ENCODE measurements at places on chromosomes 1 and 21.

DNA sequence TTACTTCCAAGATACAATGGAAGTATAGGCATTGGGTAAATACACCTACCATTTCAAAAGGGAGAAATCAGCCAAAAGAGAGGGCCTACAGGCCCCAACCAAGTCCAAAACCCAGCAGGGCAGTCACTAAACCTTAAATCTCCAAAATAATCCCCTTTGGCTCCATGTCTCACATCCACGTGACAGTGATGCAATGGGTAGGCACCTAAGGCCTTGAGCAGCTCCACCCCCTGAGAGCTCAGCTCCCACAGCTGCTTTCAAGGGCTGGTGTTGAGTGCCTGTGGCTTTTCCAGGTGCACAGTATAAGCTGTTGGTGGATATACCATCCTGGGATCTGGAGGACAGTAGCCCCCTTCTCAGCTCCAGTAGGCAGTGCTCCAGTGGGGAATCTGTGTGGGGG lies 72.5 kb downstream of the UROD start:
- DNase-seq, result no peak

DNA sequence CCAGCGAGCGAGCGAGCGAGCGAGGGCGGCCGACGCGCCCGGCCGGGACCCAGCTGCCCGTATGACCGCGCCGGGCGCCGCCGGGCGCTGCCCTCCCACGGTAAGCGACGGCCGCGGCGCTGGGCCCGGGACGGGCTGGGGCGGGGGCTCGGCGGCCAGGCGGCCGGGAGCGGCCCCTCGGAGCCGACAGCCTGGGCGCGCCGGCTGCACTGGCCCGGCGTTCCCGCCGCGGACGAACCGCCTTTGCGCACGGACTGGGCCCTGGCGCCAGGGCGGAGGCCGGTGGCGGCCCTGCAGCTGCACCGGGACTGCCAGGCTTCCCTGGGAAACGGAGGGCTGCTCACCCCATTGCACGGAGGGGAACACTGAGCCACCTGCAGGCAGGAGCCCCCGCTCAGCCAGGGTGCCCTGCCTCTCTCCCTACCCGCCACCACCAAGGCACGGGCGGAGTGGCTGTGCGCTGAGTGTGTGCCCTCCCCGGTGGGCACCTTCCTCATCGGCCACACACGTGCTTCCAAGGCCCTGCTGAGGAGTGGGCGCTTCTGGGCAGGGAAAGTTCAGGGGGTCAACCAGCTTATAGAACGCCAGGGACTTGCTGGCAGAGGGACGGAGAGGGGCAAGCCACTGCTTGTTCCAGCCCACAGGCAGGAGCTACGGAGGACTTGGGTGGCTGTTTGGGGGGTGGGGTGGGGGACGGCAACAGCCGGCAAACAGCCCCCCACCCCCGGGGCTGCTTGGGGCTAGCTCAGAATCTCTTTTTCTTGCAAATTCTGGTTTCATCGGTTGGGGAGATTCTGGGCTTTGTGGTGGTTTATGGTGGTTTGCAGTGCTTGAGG lies 532 bp downstream of the CSF1 start:
- DNase-seq, result no peak

DNA sequence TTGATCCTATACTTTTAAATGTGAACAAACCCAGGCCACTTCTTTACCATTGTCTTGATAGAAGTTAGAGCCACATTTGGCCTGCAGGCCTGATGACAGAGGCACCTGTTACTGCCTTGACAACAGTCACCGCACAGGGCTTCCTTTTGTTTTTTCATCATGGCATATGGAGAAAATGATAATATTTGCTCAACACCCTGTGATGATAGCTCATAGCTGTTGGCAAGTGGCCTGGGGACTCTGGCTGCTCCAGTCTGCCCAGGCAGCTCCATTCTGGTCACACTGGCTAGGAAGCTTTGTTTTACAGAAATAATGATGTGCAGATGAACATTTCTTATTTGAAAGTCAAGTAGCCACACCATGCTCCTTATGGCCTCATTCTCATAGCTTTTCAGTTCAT lies 89.6 kb upstream of the GPR88 start:
- DNase-seq, result no peak

DNA sequence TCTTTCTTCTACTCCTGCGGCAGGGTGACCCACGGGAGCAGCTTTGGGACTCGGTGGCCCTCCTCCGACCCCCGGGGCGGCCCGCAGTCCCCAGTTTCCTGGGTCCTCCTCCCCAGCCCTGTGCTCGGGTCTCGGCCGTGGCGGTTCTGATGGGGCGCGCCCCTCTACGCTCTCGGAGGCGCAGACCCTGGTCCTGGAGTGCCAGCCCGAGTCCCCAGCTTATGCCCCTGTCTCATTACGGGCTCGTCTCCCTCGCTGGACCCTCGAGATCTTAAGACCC lies 430 bp downstream of the BTG2 start:
- no peak for DNase-seq

DNA sequence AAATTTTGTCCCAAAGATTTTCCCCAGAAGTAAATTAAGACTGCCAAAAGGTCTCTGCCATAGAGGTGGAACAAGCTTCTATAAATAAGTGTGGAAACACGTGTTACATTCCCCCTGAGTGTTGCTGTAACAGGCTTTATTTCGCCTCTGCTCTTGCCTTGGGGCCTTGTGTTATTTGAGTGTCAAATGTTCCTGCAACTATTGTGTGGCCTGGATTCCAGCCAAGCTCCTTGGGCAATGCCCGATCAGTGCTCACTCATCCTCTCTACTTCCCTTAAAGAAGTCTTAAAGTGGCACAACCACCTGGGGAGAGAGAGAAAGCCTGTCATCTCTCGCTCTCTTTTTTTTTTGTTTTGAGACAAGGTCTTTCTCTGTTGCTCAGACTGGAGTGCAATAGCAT lies 156.7 kb downstream of the NR5A2 start:
- no peak for DNase-seq
